ENCODE measurements at places on chromosomes 2 and 18.

GRCh38 chr2:1818404-1818803, 74.1 kb upstream of the PXDN start:
- H3K27ac ChIP-seq: no peak overlapping the region
- H3K27me3 ChIP-seq: peaks cover 4% of the 10 kb centered on the region
- no peak overlapping the region for H3K4me3 ChIP-seq
- no peak for DNase-seq
- no peaks in the 10 kb centered on the region for H3K36me3 ChIP-seq
- H3K4me1 ChIP-seq: peaks cover 18% of the 10 kb centered on the region

- no peaks in the 10 kb centered on the region for H3K4me1 ChIP-seq
- H3K27me3 ChIP-seq: peaks cover 5% of the 10 kb centered on the region
- no peak overlapping the region for H3K27ac ChIP-seq
Measured at GRCh38 chr2:136215908-136216472, 98.0 kb upstream of the CXCR4 start.

DNA sequence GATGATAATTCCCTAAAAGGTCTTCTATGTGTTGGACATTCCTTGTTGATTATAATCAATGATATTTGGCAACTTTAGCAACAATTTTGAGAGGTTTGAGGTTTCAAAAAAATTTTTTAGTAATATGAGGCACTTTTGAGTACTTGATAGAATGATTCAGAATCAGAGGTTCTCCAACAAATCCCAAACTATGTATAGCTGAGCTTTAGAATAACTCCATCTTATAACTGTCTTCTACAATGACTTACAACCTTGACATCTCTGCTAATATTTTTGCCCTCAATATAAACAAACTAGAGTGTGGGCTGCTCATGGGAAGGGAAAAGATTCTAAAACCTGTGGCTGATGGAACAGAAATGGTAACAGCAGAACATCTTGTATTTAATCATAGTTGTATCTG, 21.5 kb upstream of the SERPINB7 start:
- DNase-seq: no peak
- no peaks in the 10 kb centered on the region for H3K27me3 ChIP-seq
- H3K4me3 ChIP-seq: no peak overlapping the region
- no peaks in the 10 kb centered on the region for H3K36me3 ChIP-seq
- H3K27ac ChIP-seq: no peak overlapping the region

- no peak overlapping the region for H3K27ac ChIP-seq
- H3K27me3 ChIP-seq: no peaks in the 10 kb centered on the region
- no peak for DNase-seq
Measured at GRCh38 chr2:14194233-14194632, 438.3 kb upstream of the LRATD1 start.

Measured in suprapubic skin (tissue), 4 donors.